Right ventricle myocardium superior (tissue), 1 donor: ENCODE measurements at places on chromosomes 2 and 18.

DNA sequence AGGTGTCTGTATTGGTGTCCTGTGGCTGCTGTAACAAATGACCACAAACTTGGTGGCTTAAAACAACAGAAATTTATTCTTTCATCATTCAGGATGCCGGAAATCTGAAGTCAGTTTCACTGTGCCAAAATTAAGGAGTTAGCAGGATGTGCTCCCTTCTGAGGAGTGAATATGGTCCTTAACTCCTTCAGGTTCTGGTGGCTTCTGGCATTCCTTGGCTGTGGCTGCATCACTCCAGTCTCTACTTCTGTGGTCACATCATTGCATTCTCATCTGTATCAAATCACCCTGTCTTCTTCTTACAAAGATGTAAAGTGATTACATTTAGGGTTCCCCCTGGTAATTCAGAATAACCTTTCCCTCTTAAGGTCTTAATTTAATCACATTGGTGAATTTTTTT, 12.6 kb downstream of the GPD2 start:
- DNase-seq = no peak

DNA sequence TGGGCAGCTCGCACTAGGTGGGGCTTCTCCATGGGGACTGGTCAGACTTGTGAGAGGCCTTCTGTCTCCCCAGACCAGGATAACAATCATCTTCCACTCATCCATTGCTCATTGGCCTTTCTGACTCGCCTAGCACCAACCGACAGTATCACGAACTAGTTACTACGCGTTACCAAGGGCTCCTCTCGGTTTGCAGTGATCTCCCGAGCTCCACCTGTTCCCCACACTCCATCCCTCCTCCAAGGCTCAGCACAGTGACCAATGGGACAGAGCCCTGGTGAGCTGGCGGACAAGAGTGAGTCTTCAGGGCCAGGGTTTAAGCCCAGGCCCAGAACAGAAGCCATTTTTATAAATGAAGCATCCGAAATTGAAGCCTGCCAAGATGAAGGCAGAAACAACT, 42.8 kb upstream of the SMAD7 start:
- peak; percentile 23 for DNase-seq

- no peak for DNase-seq
Measured at GRCh38 chr18:56374007-56374655, 264.3 kb downstream of the TXNL1 start.

DNA sequence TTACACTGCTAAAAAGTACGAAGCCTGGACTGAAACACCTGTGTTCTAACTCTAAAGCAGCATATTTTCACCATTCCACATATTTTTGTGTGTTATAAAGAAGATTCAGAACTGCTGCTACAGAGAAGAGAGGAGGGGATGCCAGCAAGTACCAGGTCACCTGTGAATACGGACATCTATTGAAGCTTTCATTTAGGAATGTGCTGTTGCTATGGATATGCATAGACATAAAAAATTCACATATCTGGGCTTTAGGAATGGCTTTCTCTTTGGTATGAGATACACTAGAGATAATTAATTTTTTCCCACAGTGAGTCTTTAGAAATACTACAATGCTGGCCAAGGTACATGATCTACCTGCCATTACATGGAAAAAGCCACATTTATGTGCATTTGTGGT, 238.5 kb downstream of the WDR7 start:
- DNase-seq = no peak

- no peak for DNase-seq
Measured at GRCh38 chr2:144859716-144860115, 339.8 kb upstream of the ZEB2 start.

DNA sequence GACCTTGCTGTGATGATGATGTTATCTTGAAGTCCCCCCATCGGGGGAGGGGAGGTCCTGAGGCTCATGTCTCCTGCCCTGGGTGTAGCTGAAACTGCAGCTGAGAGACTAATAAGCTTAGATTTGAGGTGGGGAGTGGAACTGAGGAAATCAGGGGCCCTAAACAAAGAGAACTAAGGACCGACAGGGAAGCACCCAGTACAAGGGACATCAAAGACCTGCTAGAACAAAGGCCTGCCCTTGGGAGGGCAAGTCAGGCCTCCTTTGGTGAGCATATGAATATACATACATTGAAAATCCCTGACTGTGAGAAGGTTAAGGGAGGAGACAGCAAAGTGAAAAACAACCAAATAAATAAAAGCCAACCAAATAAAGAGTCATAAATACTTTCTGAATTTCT, 1132.5 kb upstream of the CELF4 start:
- no peak for DNase-seq

DNA sequence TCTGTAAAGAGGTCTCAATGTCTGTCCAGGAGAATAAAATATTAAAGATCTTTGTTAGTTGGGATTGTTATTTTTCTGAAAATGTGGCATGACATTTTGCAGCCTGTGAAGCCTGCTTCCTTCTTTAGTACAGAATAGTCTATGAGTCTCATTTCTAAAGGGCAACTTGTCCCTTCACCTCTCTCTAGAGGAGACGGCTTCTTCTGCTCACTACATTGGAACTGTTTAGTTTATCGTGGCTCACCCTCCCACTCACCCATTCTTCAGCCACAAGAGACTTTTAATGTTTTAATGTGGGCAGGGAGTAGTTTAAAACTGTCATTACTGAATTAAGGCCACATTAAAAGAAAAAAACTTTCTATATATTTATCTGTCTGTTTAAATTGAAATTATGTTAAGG, 161.0 kb downstream of the BARD1 start:
- no peak for DNase-seq

DNA sequence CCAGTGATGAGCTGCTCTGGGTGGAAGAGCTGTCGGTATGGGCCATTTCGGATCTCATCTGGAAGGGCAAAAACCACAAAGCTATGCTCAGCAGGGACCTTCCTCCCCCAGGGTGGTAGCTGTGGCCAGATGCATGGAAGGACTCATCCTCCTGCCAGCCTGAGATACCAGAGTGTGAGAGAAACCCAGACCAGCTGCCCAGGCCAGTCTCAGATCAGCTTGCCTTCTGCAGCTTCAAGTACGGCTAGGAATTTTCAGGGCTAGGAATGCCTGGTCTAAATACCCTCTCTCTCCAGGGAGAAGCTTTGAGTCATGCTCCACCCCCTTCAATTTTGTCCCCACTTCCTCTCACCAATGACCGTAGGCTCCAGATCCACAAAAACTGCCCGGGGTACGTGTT, 1.4 kb upstream of the TUBA4B start:
- no peak for DNase-seq

DNA sequence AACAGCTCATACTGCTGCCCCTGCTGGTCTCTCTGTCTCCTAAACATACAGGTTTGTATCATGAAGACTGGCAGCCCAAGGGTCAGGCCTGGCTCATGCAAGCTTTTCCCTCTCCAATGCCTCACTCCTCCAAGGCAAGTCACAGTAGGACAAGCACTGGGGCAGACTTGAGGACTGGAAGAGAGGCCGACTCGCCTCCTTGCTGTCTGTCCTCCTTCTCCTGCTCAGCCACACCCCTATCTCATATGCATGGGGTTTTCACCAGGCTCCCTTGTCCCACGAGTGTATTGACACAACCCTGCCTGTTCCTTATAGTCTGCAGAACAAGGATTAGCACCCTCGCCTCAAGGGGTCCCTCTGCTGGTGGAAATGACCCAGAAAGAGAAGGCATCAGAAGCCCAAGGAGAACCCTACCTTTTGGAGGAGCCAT, 223.7 kb downstream of the SOX11 start:
- no peak for DNase-seq

DNA sequence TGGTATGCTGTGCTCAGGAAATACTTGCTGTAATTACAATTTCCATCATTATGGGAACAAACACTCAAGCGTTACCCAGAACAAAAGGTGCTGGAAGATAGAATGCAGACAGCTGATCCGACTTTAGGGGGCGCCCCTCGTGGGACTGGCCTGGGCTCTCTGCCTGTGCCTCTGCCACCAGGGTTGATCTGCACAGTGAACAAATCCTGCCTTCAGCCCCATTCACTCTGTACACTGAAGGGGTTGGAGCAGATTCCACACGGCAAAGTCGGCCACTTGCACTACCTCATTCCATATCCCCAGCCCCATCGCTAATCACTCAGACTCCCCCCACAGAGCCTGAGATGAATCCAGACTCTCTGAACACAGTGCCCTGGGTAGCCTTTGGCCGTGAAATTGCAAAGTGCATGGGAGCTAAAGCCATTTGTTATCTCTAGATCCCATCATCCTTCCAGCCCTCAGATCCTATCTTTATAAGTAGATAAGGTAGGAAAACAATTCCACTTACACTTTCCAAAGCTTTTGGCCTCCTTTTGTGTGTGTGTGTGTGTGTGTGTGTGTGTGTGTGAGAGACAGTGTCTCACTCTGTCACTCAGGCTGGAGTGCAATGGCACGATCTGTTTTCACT, 69.3 kb downstream of the INPP5D start:
- no peak for DNase-seq

GRCh38 chr18:76913583-76913982, 91.2 kb downstream of the ZNF236 start:
- no peak for DNase-seq

GRCh38 chr2:111052621-111053020, 68.1 kb upstream of the BCL2L11 start:
- DNase-seq = no peak

GRCh38 chr2:17615728-17616351, 75.3 kb downstream of the VSNL1 start:
- no peak for DNase-seq

- DNase-seq = no peak
Measured at GRCh38 chr2:113226462-113226861, 52.3 kb downstream of the PAX8 start.

- DNase-seq = peak; percentile 63
Measured at GRCh38 chr2:240567872-240568677, at the start of gene RNPEPL1. Gene RNPEPL1, plus strand, starts transcription at chr2:240568484. Its CDS starts 103 bp downstream, at chr2:240568587.

GRCh38 chr2:11481789-11482472, 16.0 kb upstream of the E2F6 start:
- no peak for DNase-seq

- no peak for DNase-seq
Measured at GRCh38 chr2:169112841-169113240, 43.5 kb downstream of the DHRS9 start.

GRCh38 chr18:8379187-8379941, 229.9 kb upstream of the RAB12 start:
- no peak for DNase-seq

GRCh38 chr2:180905002-180905401, 75.4 kb upstream of the UBE2E3 start:
- no peak for DNase-seq

DNA sequence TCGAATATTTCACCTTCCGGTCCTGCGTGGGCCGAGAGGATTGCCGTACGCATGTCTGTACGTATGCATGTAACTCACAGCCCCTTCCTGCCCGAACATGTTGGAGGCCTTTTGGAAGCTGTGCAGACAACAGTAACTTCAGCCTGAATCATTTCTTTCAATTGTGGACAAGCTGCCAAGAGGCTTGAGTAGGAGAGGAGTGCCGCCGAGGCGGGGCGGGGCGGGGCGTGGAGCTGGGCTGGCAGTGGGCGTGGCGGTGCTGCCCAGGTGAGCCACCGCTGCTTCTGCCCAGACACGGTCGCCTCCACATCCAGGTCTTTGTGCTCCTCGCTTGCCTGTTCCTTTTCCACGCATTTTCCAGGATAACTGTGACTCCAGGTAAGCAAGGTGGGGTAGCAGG, at the start of gene SERPINB5:
Gene SERPINB5 (plus strand): TSS at position 291 of the 400 bp plus-strand sequence. CDS start 7,471 bp downstream, outside the sequence.
- DNase-seq = no peak

GRCh38 chr2:232490221-232491138, 2.8 kb upstream of the ECEL1 start:
- DNase-seq = peak; percentile 43

GRCh38 chr2:120735746-120736170, at the start of gene GLI2:
Gene GLI2, plus strand, starts transcription at chr2:120735868. Its CDS starts 61,453 bp downstream, at chr2:120797321.
- DNase-seq = peak; percentile 83

- DNase-seq = no peak
Measured at GRCh38 chr2:222272446-222273015, 26.3 kb downstream of the PAX3 start.

DNA sequence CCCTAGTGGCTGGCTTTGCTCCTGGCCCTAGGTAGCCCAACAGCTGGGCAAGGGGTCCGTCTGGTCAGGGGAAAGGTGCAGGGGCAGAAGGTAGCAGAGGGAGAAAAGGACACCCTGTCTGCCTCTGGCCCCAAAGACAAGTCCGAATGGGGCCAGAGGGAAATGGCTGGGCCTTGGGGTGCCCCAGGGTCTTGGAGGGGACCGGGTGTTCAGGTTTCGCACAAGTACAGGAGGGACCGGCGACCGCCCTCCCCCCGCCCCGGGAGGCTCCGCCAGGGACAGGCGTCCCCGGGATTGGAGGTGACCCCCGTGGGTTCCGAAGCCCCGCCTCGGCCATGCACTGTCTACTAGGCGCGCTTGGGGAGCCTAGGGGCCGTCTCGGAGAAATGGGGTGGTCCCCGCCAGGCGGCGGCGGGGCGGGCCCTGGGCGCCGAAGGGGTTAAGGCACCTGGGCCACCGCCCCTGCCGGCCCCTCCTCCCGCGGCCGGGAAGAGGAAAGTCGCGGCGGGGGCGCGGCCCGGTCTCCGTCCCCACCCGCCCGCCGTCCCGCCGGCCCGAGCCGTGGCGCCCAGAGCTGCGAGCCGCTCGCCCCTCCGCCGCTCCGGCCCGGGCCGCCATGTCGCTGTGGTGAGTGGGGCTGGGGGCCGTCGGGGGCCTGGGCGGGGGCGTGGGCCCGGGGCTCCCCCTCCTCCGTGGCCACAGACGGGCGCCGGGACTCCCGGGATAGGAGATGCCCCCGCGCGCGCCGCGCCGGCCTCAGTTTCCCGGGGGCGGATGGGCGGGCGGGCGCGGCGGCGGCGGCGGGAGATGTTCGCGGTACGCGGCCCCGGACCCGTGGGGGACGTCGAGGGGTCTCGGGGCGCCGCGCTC, at the start of gene B3GNT7:
Gene B3GNT7 (plus strand): TSS at position 523 of the 870 bp plus-strand sequence. CDS start 94 bp downstream, at position 617.
- peak; percentile 47 for DNase-seq

GRCh38 chr2:113200236-113200635, 26.5 kb downstream of the PSD4 start:
- no peak for DNase-seq

GRCh38 chr18:64401268-64402060, 252.6 kb upstream of the LINC00305 start:
- no peak for DNase-seq

- no peak for DNase-seq
Measured at GRCh38 chr2:159936471-159936870, 125.9 kb downstream of the PLA2R1 start.

DNA sequence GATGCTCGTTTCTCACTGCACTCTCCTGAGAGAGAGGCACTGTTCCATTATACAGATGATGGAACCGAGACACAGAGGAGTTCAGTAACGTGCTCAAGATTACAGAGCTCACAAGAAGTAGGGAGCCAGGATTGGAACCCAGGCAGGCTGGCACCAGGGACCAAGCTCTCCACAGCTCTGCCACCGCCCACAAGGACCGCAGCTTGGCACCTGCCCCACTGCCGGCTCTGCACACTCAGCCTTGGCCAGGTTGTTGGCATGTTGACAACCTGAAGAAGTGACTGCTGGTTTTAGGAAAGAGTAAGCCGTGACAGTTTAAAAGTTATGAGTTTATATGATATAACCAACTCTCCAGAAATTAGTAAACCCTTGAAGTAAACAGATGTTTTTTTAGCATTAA, 48.0 kb upstream of the ITM2C start:
- DNase-seq = peak; percentile 65

DNA sequence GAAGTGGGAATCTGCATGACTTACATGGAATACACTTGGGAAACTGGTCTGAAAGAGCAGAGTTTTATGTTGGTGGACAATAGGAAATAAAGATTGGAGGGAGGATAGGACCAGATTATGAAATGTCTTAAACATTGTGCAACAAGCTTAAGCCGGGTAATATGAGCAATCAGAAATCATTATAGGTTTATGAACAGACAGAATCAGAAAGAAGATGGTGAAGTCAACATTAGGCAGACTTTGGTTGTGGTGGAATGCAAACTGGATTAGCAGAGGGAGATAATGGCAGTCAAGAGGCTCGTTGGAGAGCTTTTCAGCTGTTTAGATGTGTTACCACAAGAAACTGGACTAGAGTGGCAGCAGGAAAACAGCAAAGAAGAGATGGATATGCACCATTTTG, 43.5 kb downstream of the CRIM1 start:
- no peak for DNase-seq
